C1 segment of cervical spinal cord (tissue), 14 donors: ENCODE measurements at places on chromosomes 6 and 20.

DNA sequence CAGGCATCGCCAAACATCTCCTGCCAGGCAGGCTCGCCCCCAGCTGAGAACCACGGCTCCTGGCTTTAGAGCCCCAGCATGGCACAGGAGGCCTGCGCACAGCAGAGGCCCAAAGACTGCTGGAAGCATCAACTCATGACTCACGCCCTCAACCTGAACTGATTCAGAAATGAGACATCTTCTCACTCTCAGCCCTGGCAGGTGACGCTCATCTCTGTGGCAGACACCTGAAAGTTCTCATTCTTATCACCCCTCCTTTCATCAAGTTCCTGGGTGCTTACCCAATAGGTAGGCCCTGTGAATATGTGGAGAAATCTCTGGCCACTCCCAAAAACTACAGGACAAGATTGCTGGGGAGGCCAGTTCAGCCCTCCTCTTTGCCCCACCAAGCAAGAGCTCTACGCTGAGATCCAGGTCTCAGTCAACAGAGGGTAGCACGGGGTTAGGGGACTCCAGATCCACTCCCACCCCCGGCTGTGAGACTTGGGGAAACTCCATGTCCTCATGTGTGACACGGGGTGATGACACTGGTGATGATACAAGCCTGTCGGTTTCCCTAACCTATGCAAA lies 11.3 kb downstream of the NFATC2 start:
- DNase-seq, result no peak

- DNase-seq, result no peak
Measured at GRCh38 chr6:143176090-143177021, 115.7 kb downstream of the AIG1 start.

DNA sequence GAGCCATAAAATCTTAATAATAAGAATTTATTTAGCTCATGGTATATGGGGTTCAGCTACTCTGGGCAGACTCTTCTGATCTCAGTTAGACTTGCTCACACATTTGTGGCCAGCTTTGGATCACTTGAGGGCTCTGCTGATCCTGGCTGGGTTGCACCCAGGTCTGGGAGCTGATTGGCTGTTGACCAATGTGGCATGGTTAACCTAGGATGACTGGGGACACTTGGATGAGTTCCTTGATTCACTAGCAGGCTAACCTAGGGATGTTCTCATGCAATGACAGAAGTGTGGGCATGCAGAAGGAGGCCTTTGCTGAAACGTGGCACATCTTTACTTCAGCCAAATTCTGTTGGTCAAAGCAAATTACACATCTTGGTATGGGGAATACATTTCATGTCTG lies 569.5 kb downstream of the UTRN start:
- no peak for DNase-seq

DNA sequence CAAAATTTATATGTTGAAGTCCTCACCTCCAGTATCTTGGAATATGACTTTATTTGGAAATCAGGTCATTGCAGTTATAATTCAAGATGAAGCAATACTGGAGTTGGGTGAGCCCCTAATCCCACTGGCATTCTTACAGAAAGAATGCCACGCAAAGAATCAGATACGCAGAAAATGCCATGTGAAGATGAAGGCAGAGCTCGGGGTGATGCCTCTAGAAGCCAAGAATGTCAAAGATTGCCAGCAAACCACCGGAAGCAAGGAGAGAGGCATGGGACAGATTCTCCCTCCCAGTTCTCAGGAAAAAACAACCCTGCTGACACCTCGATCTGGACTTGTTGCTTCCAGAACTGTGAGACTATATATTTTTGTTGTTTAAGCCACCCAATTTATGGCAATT lies 273.4 kb upstream of the CITED2 start:
- DNase-seq, result no peak

DNA sequence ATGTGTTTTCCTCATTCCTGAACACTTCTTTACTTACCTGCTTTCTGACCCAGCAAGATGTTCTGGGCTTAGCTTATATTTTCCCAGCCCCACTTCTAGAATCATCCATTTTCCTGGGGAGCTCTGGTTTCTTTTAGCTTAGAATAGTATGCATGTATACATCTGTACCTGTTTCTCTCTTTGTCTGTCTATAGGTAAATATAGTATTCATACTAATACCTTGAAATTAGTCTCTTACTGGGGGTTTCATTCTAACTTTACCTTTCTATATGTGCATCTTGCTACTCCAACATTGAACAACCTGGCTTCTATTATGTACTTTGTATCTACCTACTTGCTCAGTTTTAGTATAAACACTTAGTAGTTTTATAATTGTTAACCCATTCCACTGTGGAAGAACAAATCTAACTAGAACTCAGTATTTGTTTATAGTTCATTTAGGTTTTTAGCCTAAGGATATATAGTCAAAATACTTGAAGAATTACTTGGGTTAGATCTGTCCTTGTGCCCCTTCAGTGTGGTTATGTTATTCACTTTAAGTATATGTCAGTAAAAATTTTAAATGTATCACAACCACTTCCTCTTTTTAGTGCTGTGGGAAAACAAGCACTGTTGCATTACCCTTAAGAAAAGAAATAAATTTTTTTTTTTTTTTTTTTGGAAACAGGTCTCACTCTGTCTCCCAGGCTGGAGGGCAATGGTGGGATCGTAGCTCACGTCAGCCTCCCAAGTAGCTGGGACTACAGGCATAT lies 54.0 kb downstream of the ASXL1 start:
- no peak for DNase-seq

- DNase-seq, result no peak
Measured at GRCh38 chr6:110528101-110528929, 51.9 kb upstream of the SLC22A16 start.

DNA sequence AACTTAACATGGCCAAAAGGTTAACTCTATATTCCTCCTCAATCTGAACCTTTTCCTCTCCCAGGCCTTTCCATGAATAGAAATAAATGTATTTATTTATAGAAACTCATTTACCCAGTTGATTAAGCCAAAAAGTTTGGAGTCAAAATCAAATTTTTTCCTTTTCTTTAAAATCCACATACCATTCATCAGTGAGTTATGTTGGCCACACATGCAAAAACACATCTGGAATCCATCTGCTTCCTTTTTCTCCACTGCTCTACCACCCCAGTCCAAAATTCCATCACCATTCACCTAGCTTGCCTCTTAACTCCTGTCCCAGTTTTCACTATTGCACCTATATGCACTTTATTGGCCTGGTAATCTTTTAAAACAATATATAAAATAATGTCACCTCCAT lies 62.4 kb upstream of the TMEM200A start:
- DNase-seq, result no peak

DNA sequence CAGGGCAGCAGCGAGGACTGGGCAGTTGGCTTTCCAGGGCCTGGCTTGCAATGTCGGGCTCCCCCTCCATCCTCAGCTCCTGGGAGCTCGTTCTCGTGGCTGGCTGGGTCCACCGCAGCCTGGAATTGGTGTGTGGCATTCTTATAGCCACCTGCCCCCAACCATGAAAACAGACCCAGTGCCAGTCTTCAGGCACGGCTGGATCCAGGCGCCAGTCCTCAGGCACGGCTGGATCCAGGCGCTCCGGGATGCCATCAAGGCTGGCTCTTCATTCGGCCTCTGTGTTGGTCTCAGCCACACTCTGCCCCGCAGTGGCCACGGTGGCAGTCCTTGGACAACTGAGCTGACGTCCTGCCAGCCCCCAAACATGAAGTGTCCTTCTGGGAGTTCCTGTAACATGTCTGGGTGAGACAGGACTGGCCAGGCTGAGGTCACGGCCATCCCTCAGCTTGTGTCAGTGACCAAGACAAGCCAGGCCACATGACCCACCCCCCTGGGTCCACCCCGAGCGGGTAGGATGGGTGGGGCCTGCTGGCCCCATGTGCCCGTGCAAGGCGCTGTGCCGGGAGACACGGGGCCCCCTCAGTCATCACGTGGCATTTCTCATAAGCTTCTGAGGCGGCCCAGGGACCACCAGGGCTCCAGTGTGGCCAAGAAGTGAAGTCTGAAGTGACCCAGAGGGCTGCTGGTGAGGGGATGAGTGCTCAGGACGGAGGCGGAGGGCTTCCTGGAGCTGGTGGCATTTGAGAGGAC lies 99.0 kb downstream of the TAF4 start:
- DNase-seq, result no peak

- no peak for DNase-seq
Measured at GRCh38 chr6:35907750-35908149, 13.1 kb downstream of the SRPK1 start.

DNA sequence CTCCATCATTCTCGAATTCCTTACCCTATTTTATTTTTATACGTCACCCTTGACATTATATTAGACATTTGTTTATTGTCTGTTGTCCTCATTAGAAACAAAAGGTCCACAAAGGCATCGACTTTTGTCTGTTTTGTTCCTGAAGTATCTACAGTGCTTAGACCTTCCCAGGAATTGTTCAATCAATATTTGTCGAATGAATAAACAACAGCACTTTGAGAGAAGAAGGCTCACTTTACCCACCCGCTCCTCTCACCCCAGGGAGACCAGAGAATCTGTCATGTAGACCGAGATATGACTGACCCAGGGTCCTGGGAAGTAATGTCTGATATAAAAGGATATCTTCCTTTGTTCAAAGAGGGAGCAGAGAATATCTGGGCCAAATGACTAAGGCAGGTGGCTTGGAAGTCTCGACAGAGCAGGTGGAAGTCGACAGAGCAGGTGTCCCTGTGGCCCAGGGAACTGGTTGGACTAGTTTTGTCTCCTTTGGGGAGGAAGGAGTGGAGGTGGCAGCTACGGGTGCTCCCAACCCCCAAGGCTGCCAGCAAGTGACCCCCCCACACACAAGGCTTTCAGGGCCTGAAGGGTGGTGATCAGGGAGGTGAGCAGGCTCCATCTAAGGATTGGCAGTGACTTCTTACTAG lies 14.8 kb upstream of the CHMP4B start:
- no peak for DNase-seq

DNA sequence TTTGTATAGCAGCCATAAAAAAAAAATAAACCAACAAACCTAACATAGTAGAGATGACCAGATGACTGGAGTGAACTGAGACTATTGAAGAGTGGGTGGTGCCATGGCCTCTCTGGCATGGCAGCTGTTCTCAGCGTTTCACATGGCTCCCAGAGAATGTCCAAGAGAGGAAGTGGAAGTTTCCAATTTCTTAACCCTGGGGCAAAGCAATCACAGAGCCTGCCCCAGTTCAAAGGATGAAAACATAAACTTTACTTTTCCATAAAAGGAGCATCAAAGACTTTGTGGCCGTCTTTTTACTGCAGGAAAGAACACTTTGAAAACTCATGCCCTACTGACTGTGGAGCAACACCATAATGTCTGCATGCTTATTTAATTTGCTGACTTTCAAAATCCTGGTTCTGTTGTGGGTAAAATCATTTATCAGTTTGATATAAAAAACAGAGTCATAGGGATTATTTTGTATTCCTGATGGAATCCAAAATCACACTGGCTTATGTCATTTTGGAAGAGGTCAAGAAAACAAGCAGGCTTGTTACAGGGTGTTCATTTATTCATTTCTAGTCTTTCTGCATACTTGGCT lies 165.4 kb downstream of the SLC35B3 start:
- no peak for DNase-seq

DNA sequence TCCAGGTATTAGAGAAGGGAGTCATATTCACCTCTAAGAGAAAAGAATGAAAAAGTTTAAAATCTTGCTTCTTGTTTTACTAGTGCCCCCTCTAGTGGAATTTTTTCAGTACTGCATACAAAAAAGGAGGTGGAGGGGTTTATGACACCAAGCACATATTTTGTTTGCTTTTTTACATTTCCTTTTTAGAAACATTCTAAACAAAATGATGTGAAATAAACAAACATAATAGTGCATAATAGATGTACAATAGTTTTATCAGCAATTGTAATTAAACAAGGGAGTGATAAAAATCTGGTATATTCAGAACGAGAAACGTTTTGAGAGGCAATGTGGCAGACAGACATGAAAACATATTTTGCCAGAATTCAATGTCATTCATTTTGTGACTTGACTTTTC lies 111.0 kb upstream of the TFAP2D start:
- DNase-seq, result no peak

- no peak for DNase-seq
Measured at GRCh38 chr20:25249198-25249931, 1.5 kb downstream of the PYGB start.

DNA sequence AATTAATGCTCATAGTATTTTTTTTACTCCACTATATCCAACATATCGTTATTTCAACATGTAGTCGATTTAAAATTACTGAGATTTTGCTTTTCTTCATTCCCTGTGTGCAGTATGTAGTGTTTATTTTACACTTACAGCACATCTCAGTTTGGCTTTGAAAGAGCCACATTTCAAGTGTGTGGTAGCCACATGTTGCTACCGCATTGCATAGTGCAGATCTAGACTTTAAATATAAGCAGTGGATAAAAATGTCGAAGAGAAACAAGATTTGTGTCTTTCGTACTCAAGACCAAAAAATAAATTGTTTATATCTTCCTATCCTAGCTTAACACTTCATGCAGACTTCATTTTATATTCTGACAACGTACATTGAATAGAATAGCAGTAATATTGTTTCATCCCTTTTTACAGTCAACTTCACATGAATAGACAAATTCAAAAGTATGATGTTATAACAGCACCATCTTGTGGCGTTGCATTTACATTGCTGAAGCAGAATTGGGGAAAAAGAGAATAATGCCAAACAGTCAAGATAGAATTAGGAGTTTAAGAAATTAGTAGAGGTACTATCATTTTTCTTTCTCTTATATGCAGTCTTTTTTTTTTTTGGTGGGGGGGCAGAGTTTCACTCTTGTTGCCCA lies 29.9 kb downstream of the FBXO5 start:
- DNase-seq, result no peak

GRCh38 chr6:126797981-126798380 lies 320.5 kb upstream of the RSPO3 start:
- no peak for DNase-seq

- DNase-seq, result no peak
Measured at GRCh38 chr6:89002523-89002922, 39.1 kb upstream of the RNGTT start.

- DNase-seq, result no peak
Measured at GRCh38 chr20:32193996-32194395, 13.5 kb downstream of the PLAGL2 start.

DNA sequence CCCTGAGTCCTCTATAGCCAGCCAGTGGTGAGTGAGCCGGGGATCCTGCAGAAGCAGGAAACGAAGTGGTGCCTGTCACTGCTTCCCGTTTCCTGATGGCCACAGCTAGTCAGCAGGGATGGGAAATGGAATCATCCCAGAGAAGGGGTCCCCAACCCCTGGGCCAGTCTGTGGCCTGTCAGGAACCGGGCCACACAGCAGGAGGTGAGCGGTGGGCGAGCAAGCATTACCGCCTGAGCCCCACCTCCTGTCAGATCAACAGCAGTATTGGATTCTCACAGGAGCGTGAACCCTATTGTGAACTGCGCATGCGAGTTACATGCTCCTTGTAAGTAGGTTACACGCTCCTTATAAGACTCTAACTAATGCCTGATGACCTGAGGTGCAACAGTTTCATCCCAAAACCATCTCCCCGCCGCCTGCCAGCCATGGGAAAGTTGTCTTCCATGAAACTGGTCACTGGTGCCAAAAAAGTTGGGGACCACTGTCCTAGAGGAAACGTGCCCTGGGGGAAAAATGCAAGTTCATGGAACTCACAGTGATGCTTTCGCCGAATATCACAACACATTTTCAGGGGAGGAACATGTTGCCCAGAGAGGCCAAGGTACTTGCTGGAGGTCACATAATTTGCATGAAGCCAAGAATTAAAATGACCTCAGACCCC lies 113.8 kb downstream of the JPH2 start:
- no peak for DNase-seq
